Stimulated activated CD8-positive, alpha-beta memory T cell treated with anti-CD3 and anti-CD28 coated beads, Interleukin-2, amount 100 ng/mL, for 48 hours (primary cell): ENCODE measurements at places on chromosomes 3 and 15.

DNA sequence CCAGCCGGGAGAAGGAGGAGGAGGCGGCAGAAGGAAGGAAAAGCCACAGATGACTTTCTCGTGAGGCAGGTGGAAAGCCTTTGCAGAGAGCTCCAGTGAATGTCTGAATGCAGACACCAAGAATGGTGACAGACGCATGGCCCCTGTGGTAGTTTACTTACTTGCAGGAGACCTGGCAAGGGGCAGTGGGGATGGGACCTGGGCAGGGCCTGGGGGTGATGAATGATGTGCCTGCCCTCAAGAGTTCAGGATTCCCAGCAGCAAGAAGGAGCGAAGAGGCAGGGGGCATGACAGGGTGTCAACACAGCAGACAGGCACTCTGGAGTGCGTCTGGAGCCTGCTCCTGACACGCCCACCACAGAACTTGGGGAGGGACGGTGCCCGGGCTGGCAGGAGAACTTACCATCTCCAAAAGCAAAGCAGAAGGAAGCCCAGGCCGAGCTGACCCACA, 260.5 kb upstream of the LYSMD4 start:
- DNase-seq = no peak

GRCh38 chr15:41851167-41851523, 12.5 kb downstream of the PLA2G4B start:
- DNase-seq = no peak

GRCh38 chr15:56683908-56684307, 49.4 kb downstream of the ZNF280D start:
- DNase-seq = no peak

DNA sequence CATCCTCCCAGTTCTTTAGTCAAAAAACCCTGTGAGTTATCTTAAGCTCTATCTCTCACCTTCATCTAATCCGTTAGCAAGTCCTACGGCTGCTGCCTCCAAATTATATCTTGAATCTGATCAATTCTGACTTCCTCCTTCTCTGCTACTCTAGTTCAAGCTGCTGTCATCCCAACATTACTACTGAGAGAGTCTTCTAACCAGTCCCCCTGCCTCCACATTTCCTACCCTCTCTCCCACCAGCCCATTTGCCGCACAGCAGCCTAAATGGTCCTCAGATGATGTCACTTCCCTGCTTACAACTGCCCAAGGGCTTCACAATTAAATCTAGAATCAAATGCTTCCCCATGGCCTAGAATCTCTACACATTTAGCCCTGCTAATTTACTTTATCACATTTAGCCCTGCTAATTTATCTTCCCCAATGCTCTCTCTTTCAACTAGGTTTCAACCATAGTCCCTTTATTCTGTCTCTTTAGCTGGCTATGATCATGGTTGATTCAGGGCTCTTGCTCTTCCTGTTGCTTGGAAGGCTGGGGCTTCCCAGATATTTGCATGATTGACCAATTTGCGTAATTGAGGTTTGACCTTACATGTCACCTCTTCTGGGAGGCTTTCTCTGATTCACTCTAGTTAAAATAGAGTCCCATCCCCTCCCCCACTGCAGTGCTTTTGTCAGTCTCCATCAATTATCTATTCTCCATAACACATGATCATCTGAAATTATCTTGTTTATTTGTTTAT, 11.0 kb upstream of the ARL14 start:
- DNase-seq = no peak

DNA sequence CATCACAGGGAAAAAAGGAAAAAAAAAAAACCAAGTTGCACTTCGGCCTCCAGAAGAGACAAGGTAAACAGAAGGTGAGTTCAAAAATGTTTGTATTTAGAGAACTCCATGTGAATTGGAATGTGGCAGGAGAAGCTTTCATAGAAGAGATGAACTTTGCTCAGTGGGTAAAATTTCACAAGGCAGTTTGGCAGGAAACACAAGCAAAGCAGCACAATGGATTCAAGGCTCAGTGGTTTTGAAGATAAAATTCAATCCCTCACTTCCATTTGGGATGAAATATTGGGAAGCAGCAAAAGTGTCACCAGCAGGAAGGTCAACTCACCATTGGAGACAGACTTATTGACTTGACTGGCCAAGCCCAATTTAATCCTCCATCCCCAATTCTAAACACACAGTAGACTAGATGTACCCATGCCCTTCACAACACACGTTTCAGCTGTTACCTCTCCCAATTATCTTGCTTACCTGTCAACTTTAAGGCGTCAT, 256.7 kb upstream of the ICE2 start:
- no peak for DNase-seq

GRCh38 chr15:59199626-59200465, 6.8 kb upstream of the LDHAL6B start:
- no peak for DNase-seq

DNA sequence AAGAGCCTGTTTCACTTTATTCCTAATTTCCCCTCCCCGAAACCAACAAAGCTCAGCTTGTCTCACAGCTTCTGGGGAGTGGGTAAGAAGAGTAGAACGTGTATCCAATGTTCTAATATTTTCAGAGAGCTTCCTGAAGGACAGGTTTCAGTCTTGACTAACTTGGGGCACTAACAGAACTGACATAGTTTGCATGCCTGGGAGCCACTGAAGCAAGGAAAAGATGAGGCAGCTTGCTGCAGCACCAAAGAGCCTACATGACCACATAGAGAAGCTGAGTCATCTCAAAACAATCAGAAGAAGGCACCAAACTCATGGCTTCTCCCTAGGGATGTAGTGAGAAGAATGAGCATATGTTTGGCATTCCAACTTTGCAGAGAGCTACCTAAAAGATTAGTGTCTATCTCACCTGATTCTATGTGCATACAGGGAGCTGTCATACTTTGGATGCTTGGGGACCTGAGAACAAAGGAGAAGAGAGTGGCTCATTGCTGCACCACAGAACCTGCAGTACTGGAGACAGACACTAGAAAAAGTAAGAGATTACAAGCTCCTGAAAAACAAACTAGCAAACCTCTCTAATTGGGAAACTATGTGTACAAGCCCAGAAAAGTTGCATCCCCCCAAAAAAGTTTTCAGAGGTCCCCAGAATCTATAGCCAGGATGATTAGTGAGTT, 86.9 kb downstream of the DCLK3 start:
- DNase-seq = no peak

GRCh38 chr3:188106887-188107830, 46.8 kb upstream of the LPP start:
- no peak for DNase-seq

DNA sequence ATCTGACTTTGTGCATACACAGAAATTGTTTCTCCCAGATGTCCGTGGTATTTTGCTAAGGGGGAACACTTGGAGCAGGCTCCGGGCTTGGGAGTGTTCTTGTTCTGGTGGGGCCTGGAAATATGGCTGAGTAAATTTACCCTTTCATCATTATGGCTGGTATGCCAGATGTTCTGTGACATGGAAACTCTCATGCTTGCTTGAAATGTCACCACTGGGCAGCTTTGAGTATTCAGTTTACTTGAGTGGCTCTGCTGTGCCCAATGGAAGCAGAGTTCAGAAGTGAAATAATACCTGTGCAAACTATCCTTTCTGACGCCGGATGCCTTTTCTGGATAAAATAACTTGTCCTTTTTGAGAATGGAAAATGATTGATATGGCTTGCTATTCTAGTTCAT, 283.6 kb upstream of the TPM1 start:
- DNase-seq = no peak

GRCh38 chr3:32066686-32067085, 39.7 kb upstream of the GPD1L start:
- DNase-seq = no peak

- peak; percentile 17 for DNase-seq
These were observed 26.9 kb downstream of the STOML1 start for GRCh38 chr15:73965094-73965757.

- DNase-seq = no peak
These were observed 152.9 kb upstream of the GOLIM4 start for GRCh38 chr3:168248383-168249204.

DNA sequence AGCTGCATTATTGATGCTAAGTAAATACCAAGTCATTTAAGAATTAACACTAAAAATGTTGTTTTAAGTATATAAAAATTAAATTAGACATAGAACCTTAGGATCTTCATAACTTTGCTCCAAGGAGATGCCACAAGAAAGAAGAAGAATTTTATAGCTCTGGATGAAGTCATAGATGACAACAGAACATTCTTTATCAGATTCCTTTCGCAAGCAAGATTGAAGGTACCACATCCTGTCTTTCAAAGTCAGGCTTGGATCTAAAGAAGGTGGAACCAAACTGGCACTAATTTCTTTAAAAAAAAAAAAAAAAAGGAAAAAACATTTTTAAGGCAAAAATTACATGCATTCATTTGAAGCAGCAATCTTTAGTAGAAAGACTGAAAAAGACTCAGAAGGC, 62.5 kb downstream of the POLQ start:
- no peak for DNase-seq

DNA sequence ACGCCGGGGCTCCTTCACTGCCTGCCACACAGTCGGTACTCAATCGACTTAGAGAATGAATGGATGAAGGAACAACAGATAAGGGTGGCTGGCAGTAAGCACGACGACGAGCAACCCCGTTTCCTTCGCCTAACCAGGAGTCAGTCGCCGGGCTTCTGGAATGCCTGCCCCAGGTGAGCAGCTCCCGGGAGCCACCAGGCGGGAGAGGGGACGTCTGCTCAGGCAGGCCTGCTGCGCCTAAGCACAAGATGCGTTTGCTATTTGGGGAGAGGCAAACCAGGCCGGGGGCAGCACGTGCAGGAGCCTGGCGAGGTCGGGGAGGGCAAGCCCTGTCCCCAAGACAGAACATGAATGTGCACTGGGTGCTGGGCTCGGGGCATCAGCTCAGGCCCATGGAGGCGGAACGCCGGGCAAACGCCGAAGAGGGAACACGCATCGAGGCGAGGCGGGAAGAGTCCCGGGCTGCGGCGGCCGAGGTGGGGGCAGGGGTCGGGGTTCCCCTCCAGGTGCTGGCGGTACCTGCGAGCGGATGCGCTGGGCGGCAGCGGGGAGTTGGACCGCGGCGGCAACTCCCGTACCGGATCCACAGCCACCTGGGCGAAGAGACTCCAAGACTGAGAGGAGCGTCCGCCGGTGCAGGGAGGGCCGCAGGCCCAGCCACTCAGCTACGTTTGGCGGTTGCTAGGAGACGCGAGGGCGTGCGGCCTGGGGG, at the start of gene CFAP92:
TSS of gene CFAP92 (minus strand) at position 616 of the 712 bp plus-strand sequence. CDS start 772 bp downstream, outside the sequence.
- peak; percentile 77 for DNase-seq

DNA sequence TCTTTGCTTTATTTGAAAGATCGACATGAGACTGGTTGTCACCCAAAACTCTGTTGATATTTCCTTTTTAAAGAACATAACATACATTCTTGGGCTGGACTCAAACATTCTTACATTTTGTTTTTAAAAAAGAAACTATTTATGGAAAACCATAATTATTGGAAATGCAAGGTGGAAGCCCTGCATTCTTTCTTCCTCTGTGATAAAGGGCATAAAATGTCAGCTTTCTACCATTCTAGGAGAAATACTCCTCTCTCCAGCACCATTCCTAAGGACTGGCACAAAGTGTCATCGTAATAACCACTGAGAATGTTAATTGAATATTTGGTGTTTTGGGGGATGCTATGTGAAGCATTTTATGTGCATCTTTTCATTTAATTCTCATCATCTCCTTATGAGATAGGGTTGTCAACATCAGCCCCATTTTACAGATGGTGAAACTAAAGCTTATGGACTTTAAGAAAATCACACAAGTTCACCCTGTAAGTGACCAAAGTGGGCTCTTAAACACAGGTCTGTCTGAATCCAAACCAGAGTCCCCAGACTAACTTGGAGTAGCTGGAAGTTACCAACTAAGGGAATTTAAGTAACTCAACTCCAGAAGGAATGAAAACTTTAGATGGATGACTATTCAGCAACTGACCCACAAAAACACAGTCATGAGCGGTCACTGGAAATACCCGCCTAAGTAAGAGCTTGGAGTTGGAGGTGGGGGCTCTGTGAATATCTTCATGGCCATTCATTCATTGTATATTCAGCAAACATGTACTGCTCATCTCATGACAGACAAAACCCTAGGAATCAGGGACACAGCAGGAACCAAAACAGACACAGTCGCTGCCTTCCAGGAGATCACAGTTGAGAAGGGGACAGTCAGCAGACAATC, 45.9 kb upstream of the LMCD1 start:
- no peak for DNase-seq

DNA sequence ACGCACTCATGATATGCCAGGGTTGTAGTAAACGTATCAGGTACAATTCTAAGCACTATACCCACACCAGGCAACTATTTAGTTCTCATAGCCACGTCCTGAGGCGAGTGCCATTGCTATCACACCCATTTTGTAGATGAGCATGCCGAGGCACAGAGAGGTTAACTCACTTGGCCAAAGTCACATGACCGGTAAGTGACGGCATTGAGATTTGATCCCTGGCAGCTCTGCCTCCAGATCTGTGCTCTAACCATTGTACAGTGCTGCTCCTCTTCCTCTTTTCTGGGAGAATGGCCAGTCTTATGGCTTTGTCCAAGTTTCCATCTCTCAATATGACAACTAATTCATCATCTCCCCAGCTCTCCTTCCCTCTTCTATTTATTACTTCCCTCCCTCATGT, 18.9 kb upstream of the ATP2B2 start:
- DNase-seq = no peak

DNA sequence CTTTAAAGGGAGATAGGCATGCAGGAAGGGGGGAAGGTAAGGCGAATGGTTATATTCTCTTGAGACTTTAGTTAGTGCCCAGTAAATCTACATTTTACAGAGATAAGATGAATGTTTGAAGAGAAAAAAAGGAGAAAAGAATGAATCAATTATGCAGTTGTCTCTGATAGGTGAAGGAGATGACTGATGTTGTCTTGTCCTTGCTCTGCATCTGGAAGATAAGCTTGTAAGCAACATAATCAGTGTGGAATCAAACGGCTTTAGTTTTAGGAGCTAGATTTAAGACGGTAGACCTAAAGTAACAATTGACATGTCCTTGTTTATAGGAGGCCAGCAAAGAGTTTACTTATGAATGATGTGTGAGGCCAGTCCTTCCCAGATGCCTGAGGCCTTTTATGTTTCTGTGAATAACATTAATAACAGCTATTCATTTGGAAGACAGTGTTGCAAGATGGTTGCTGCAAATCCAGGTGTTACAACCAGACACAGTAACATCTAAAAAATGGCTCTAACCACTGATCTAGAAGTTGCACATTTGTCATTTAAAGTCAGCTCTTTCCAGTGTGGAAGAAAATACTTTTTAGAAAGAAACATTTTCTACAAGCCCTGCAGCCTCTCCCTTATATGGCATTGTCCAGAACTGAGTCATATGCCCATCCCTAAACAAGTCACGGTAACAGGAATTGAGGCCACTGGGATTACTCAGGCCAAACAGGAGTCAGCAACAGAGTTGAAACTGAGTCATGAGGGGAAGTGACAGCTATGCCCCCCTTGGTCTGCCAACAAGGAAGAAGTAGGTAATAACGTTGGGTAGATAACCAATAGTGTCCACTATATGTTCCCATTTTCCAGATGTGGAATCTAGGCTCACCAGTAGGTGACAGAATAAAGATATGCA, 77.5 kb upstream of the FBN1 start:
- no peak for DNase-seq

DNA sequence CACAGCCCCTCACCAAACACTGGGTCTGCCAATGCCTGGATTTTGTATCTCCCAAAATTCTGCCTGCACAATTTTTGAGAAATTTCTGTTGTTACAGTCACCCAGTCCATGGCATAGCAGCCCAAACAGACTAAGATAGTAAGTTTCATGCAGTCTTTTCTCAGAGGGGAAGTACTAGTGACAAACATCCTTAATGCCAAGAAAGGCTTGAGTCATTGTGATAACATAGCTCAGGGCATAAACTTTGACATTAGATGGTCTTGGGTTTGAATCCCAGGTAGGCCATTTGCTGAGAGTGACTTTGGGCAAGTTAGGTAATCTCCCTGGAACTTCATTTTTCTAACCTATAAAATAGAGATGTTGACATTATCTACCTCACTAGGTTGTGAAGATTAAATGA, 36.1 kb upstream of the PFN2 start:
- no peak for DNase-seq
